ENCODE measurements at places on chromosomes 4 and X. TPM values are rescaled to one million over a fixed set of nuclear protein-coding genes. Genes with fewer than 3 reads are reported as not detected.

CABS1 gene
- total RNA-seq, result not detected

TBCK gene
- 29.8 TPM for total RNA-seq

TRIM75 gene
- total RNA-seq, result not detected

ARSJ gene
- not detected for total RNA-seq

NR0B1 gene
- total RNA-seq, result not detected

PRDX4 gene
- total RNA-seq, result 68.0 TPM

MSN gene
- total RNA-seq, result 473 TPM

MAGED1 gene
- total RNA-seq, result 45.5 TPM

EDA2R gene
- total RNA-seq, result 2.3 TPM

RIBC1 gene
- total RNA-seq, result 0.90 TPM

BMX gene
- not detected for total RNA-seq

HSFX1 gene
- total RNA-seq, result 0.57 TPM

SSX3 gene
- not detected for total RNA-seq

TTC29 gene
- not detected for total RNA-seq

STK32B gene
- not detected for total RNA-seq

DNAAF6 gene
- not detected for total RNA-seq

TEX28 gene
- not detected for total RNA-seq

ZCCHC12 gene
- total RNA-seq, result 0.07 TPM

MMRN1 gene
- not detected for total RNA-seq

CLTRN gene
- total RNA-seq, result 0.23 TPM

Measured in activated T-helper 2 cell treated with anti-CD3 and anti-CD28 coated beads, Interferon-gamma antibody, Interleukin-2, Interleukin-4, amounts not matched to agents 10 μg/mL and 5 μg/mL and 100 μg/mL, durations not matched to agents 14 hours and 24 hours and 36 hours (primary cell).